SHP77 (cell line): ENCODE measurements at places on chromosomes 11 and 22.

GRCh38 chr11:95469258-95469657 is 238.3 kb upstream of the SESN3 start:
- no peak for DNase-seq

DNA sequence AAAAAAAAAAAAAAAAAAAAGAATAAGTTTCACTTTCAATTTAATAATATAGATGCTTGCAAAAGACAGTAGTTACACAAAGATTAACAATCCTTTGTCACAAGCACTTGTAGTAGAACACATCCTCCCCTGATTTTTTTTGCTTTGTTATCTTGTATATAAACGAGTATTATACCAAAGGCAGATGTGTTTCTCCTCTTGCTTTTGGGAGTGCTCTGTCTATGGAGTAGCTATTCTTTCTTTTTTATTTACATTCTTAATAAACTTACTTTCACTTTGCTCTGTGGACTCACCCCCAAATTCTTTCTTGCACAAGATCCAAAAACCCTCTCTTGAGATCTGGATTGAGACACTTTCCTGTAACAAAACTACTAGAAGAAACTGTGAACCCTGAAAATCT is 3.4 kb upstream of the MRPL16 start:
- DNase-seq, result no peak

DNA sequence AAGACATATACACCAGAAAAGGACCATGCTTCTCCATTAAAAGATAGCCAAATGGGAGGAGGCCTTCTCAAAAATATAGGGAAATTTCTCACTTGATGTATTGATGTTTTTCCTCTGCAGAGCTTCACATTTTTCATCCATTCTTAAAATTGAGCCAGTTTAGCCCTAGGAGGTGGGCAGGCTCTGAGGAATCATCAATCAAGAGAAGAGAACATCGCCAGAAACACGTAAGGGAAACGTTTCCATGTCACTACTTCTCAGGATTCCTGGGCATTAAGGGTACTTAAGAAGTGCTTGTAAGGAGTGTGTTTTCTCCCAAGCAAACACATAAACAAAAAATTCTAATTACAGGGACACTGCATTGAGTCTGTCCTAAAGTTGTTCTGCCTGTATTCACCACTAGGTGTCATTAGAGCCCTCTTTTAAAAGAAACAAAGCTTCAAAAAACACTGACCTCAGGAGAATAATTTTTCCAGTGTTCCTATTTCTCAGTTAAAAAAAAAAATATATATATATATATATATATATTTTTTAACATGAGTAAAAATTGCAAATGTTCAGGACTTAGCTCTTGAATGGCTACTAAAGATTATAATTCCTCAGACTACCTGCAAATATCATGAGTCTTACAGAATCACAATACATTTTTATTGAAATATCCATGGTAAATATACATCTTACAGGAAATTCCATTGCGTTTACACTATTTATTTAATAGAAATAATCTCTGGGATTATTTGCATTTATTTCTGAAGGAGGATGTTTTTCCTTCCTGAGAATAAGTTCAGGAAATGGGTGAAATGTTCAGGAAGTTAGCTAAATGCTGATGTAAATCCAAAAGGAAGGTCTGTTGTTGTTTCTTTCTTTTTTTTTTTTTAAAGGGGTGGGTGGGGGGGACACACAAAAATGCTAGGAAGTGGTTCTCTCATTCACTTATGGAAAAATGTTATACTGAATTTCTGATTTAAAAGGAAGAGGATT is 16.0 kb downstream of the FZD4 start:
- peak; percentile 42 for DNase-seq

- no peak for DNase-seq
Measured at GRCh38 chr11:65651589-65652510, 10.9 kb downstream of the RELA start.

GRCh38 chr22:20117633-20118299 is 740 bp upstream of the TRMT2A start:
- DNase-seq, result no peak
